ENCODE measurements at places on chromosomes 1 and 21. TPM values are rescaled to one million over a fixed set of nuclear protein-coding genes. Genes with fewer than 3 reads are reported as not detected.

SLC5A9 gene
- 2.3 TPM for total RNA-seq

GRCh38 chr1:6599141-6599975 lies 3.3 kb downstream of the KLHL21 start:
- DNase-seq = no peak

DNA sequence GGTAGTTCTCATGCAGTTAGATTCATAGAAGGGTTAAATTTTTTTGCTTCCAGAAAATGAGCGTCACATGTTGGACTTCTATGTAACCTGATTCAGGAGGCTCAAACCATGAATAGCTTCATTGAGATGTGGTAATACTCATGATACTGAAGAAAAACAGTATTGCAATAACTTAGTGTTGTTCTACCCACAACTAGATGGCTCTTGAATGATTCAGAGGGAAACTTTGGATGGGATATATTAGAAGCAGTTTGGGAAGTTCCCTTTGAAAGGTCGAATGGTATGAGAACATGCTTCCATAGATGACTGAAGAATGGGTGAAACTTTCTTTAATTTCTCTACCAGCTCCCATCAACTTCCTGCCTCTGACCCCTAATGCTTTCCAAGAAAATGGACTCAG lies 211.7 kb upstream of the PTGFR start:
- no peak for DNase-seq

GRCh38 chr1:205434738-205435137 lies 12.9 kb upstream of the LEMD1 start:
- DNase-seq = no peak

GRCh38 chr1:49424782-49425181 lies 599.0 kb downstream of the AGBL4 start:
- no peak for DNase-seq
